Stimulated activated CD4-positive, alpha-beta T cell treated with anti-CD3 and anti-CD28 coated beads, Interleukin-12 subunit alpha, Interleukin-12 subunit beta, amount 100 ng/mL, for 48 hours (primary cell): ENCODE measurements at places on chromosomes 12 and 14.

GRCh38 chr12:12046401-12046800 lies 24.3 kb upstream of the BCL2L14 start:
- no peak for DNase-seq

DNA sequence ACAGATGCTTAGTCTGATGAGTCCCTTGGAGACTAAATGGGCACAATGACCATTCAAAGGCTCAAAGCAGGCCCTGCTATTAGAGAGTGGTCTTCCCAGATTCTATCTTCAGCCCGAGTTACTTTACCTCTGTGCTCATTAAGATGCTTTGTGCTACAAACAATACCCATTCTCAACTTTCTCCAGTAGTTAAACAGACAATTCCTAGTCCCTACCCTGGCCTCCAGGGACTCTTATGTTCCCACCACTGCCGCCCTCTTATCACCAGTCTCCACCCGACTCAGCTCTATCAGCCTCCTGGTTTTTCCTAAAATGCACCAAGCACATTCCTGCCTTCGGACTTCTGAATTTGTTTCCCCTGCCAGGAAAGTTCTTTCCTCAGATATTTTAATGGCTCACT lies 25.6 kb upstream of the GPHB5 start:
- DNase-seq, result no peak

GRCh38 chr12:106205208-106206069 lies 42.4 kb downstream of the CKAP4 start:
- no peak for DNase-seq

DNA sequence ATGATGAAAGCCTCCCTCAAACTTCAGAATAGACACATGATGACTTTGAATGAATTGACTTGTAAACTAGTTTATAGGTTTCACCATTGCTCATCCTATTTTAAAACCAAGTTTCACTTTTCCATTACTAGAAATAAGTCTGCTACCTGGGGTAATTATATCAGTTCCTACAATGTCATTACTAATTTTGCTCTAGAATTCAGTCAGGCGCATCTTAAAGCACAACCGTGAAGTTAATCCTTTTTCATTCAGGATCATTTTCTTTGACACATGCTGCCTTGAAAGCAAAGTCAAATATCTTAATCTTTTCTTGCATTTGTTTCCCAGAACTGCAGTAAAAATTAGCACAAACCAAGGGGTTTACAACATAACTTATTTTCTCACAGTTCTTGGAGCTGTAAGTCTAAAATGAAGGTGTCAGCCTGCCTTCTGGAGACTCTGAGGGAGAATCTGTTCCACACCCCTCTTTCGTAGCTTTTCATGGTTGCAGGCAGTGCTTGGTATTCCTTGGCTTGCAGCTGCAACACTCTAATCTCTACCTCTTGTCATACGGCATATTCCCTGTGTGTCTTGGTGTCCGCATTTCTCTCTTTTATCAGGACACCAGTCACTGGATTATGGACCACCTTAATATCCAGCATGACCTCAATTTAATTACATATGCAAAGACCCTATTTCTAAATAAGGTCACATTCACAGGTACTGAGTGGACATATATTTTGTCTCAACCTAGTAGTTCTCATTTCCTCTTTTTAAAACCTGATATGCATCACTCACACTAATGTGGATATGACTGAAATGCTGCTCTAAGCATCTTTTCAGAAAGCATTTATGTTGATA lies 114.3 kb upstream of the PDZRN4 start:
- no peak for DNase-seq

GRCh38 chr12:115466076-115466475 lies 782.1 kb upstream of the TBX3 start:
- DNase-seq, result no peak
